Effector CD8-positive, alpha-beta T cell (primary cell): ENCODE measurements at places on chromosomes 7 and 10.

- DNase-seq = no peak
Measured at GRCh38 chr10:77603534-77603927, 34.1 kb downstream of the KCNMA1 start.

DNA sequence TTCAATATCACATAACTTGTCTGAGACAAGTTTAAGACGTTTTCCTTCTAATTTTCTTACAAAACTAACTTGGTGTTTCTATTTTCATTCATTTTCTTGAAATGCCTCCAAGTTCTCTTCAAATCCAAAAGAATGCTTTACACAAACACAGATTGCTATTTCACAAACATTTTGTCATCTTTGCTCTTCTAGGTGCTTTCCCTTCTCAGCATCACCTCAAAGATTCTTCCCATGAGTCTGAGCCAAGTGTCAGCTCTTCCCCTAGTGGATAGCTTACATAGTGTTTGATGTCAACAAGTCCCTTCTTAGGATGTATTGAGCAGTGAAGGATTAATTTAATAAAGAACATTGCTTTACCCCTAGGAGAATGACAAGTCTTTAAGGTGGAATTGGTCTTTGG is 38.1 kb upstream of the SEMA3A start:
- DNase-seq = no peak

- no peak for DNase-seq
Measured at GRCh38 chr7:1819259-1819841, 149.3 kb downstream of the ELFN1 start.

DNA sequence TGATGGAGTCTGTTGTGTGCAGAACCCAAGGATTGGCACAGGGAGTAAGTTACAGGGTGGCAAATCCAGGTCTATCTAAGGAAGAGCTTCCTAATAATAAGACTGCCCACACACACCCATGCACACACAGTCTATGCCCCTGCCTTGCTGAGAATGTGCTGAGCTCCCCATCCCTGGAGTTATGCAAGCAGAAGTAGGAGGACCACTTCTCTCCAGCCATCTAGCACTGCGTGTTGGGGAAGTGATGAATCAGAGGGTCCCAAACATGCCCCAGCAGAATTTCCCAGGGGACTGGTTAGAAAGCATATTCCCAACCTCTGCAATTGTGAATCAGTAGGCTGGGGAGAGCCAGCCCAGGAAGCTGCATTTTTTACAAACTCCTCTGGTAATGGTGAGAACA is 117.2 kb downstream of the CDH23 start:
- DNase-seq = no peak

- no peak for DNase-seq
Measured at GRCh38 chr10:95508730-95509129, 52.4 kb downstream of the SORBS1 start.
